ENCODE measurements at places on chromosomes 7 and 10. TPM values are rescaled to one million over a fixed set of nuclear protein-coding genes. Genes with fewer than 3 reads are reported as not detected.

CALHM1 gene
- total RNA-seq = not detected

GPR26 gene
- total RNA-seq = not detected

ARHGEF5 gene
- 11.9 TPM for total RNA-seq

FAM24B gene
- 16.5 TPM for total RNA-seq

OPALIN gene
- total RNA-seq = not detected

CLEC2L gene
- total RNA-seq = not detected

- DNase-seq = no peak
These were observed 305.4 kb downstream of the WDR37 start for GRCh38 chr10:1361411-1362105.

DNA sequence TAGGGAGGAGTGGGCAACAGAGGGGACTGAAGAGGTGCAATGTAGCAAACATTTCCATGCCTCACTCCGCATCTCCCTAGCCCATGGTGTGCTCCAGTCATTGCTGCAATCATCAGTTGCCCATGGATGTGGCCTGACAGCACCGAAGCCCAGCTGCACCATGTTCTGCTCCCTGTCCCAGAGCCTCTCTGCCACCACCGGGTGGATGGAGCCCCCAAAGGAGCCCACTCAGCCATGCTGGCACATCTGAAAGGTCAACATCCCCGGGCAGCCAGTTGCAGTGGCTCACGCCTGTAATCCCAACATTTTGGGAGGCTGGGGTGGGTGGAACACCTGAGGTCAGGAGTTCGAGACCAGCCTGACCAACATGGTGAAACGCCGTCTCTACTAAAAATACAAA, 336.4 kb upstream of the ZMIZ1 start:
- no peak for DNase-seq

DNA sequence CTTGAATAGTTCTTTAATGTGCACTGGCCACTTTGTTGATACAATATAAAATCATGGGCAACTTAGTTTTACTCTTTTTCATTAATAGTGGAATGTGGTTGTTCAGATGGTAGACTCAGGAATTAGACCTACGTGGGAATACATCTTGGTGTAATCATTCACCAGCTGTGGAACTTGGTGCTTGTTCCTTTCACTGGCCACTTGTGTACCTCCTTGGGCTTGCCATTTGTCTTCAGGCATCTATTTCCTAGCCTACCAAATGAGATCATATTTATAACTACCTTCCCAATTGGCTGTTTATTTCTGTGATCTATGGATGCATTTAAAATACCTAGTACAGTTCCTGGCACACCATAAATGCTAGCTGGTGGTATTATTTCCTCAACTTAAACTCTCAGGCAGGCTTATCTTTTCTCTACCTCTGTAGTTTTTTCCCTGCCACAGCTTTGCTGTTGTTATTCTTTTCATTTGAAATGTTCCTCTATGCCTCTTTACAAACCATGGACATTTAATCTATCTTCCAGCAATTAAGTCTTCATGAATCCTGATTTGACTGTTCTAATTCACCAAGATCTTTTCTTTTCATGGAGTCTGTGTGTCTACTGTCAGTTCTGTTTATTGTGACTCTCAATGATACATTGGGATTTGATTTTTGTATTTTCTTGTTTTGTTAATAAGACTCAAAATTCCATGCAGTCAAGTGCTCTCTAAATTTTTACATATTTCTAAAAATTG, 113.0 kb downstream of the ADAM22 start:
- no peak for DNase-seq

DNA sequence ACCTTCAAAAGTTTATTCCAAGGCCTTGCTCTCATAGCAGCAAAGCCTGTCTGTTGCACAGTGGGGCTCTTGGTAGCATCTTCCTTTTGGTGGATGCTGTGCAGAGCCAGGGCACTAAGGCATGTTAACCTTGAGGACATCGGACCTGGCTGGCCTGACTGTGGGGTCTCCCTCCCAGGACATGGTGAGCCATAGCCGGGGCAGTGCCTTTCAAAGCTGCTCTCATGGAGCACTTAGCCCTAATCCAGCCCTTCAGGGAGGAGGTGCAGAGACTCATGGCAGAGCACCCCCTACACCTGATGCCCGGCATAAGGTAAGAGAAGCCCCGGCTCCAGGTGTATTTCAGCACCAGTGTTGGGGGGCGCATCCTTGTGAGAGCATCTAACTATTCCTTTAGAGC, 941.4 kb upstream of the ZNF722 start:
- no peak for DNase-seq

GRCh38 chr7:134483296-134483695, 24.4 kb upstream of the AKR1B1 start:
- no peak for DNase-seq

DNA sequence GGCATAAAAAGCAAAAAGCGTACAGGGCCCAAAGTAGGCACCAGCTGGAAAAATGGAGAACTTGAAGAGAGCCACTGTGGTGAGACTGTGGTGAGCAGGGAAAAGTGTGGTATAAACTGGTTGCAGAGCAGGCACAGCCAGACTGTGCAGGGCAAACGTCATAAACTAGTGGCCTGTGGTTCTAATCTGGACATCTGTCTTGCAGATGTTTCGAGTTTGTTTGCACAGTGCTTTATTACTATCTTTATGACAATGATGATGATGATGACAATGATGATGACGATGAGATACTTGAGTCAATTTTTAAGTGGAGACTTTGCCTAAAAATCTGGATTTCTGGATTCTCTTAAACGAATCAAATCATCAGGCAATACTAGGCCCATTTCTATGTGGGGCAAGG, 45.7 kb downstream of the SEMA3C start:
- no peak for DNase-seq

- DNase-seq = no peak
These were observed 75.9 kb upstream of the SLC26A5 start for GRCh38 chr7:103521937-103522336.

- DNase-seq = no peak
These were observed 23.7 kb upstream of the FOXL3 start for GRCh38 chr7:265998-266850.

GRCh38 chr7:155935005-155935557, 122.8 kb upstream of the SHH start:
- DNase-seq = no peak

GRCh38 chr7:104625956-104626355, 297.6 kb downstream of the LHFPL3 start:
- DNase-seq = no peak

- DNase-seq = no peak
These were observed 15.5 kb downstream of the ARMH3 start for GRCh38 chr10:102040305-102041050.

DNA sequence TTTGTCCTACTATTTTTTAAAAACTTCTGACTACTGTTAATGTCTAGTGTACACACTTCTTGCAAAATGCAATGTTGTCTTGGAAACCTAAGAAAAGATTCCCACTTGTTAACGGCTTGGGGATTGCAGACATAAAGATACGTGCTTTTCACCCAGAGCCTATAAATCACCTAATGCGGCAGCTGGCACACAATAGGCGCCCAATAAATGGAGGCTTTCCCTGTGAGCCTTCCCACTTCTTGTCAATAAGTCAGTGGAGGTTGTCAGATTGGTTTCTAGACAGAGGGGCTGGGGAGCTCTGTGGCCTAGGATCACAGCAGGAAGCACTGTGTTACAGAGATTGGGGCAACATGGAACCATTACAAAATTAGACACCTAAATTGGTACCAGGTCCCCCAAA, 74.7 kb downstream of the VSTM4 start:
- DNase-seq = no peak

DNA sequence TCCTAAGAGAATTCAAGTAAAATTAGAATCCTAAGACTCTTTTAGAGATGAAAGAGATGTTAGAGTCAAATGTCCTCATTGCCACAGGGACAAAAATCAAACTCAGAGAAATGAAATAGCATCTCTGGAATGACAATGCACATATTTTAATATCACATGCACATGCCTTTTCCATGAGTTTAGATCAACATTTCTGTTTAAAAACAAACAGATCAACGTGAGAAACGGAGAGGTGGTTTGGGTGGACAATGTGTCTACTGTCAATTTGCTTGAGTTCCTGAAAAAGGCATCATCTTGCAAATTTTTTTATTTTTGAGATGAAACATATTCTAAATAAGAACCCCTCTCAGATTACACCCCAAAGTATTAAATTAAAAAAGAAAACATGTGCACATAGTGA, 130.0 kb downstream of the CHRM2 start:
- DNase-seq = no peak

DNA sequence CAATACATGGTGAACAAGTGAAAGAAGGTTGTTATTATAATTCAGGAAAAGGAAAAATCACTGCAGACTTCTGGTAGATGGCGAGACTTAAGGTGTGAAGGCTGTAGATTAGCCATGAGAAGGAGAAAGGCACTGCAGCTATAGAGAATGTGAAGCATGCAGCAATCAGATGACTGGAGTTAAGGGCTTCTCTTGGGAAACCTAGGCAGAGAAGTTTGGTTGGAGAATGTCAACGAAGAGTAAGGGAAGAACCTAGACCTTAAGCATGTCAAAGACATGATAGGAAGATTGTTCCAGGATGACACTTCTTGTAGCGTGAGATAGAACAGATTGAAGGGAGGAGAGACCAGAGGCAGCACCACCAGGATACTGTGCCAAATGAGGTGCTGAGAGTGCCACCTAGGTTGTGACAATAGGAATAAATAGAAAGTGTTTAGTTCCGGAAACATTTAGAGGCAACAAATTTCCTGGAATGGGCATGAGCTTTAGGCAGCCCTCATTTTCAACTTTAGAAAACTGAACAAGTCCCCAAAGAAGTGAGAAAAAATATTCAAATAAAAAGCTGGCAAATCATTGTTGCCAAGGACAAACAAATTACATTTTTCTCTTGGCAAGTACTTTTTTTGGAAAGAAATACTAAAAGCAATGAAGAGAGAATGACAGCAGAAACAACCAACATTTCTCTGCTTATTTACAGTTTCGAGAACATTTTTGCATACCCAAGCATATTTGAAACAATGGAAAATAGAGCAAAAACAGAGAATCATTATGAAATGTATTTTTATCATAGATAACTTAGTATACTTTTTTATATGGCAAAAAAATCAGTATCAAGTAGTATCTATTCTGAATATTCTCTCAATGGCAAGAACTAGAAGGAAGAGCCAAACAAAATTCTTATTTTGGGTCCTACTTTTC, 4.9 kb downstream of the LRRC17 start:
- DNase-seq = no peak

DNA sequence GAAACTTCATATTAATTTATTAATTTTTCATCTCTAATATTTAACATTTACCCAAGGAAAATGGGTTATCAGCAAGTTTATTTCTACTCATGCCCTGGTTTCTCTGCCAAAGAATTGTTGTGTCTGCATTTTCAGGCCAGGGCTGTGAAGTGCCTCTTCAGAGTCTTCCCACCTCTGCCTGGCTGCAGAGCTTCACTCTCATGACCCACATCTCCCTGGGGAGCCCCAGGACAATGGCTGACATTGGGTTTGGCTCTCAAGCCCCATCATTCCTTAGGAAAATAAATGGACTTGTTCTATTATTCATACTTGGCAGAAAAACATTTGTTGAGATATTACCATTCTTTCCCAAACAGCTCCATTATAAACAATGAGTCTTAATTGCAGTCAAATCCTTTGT, 30.3 kb downstream of the CACNA2D1 start:
- DNase-seq = no peak

GRCh38 chr10:97538411-97538810, 34.2 kb upstream of the ANKRD2 start:
- DNase-seq = no peak

DNA sequence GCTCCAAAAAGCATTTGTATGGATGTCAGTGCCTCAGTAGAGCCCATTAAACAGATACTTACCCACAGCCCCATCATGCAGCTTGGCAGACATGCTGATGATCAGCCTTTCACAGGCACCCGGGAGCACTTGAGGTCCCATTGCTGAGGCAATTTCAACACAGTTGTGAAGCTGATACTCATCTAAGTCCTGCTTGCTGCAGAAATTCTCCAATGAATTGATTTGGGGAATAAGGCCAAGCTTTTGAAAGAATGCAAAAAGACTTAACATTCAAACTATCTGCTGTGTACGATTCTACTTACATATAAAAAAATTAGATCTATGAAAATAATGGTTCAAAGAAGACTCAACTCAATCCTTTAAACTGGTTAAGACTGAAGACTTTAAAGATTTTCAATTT, 60.5 kb downstream of the LAMB4 start:
- no peak for DNase-seq

DNA sequence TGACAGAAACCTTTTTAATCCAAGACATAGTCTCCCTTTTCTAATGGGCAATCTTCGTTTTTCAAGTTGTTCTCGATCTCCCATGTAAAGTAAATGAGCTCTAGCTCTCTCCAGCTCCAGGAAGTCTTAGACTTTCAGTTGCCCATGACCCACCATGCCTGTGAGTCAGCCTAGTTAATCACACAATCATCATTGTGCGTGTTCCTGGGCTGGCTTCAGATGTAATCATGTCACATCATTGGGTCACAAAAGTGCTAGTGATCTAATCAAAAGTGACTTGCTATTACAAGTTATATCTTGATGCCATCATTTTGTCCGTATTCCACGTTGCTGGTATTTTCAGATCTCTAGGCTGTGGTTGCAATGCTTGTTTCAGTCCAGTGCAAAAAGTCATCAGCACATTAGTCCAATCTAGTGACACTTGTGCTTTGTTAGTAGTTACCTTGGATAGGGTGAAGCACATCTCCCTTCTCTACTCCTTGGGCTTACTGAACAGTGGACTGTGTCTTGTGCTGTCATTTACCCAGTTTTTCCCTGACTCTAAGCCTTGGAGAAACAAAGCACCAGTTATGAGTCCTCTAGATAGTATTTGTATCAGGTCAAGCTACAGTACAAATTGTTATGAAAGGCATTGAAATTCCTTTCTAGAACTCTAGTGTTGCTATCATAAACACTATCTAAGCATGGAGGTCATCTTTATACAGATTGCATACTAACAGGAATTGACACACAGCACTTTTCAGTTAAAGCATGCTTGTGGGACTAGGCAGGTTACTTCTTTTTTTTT, 316.6 kb downstream of the GFRA1 start:
- no peak for DNase-seq

Measured in naive thymus-derived CD8-positive, alpha-beta T cell (primary cell).